ENCODE measurements at places on chromosomes 4 and X.

DNA sequence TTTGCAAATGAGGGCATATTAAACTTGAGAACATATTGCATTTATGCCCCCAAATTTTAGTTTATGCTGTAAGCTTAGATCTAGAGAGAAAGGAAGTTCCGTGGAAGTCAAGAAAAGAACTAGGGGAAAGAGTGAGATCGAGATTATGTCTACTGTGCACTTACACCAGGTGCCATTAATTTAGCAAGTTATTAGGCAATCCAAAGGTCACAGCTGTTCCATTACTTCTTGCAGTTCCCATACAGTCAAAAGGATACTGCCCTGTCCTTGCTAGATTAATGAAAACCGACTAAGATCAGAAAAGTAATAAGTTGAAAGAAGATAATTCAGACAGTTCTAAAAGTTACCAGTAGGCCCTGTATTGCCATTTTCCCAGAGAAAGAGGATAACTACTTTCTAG is 49.3 kb upstream of the SLC7A11 start:
- DNase-seq = no peak

DNA sequence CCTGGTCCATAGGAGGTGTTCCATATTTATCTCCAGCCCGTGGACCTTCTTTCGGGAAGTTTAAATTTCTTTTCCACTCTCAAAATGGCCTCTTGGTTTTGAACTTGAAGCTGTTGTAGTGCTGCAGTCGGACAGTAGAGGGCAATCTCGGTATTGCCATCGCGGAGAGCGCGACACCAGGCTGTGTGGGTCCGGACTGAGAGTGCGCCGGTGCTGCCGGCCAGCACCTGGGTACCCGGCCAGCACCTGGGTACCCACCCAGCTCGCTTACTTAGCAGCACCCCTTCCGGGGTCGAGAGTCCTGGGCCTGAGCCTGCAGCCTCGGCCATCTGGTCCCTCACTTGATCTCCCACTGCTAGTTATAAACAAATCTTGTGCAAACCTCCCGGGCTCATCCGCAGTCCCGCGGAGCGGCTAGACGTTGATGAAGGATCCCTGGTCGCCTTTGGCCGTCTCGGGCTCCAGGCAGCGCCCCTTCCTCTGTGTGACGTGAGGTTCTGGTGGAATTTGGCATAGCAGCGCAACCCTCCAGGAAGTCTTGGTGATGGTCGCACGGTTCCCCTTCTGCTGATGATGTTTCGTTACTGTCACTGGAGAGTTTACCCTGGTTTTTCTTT is 18.0 kb downstream of the FAM9A start:
- peak; percentile 56 for DNase-seq

DNA sequence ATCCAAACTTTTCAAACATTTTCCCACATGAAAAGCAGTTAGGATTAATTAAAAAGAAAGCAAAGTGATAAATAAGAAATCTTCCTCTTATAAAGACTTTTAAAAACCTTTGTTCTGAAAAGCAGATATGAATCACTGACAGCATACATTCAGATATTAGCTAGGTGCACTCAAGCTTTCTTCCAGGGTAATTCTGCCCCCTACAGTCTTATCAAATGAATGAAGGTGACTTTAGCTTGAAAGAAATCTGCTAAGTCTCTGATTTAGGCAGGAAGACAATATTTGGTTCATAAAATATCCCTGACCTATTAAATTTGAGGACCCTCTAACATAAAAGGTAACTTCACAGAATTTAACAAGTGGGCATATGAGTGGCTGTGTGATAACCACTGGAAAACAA is 209.1 kb upstream of the FAM47A start:
- no peak for DNase-seq

- peak; percentile 1 for DNase-seq
These were observed 390.3 kb downstream of the SPRY1 start for GRCh38 chr4:123786920-123787319.
